ENCODE measurements at places on chromosomes 4 and X. TPM values are rescaled to one million over a fixed set of nuclear protein-coding genes. Genes with fewer than 3 reads are reported as not detected.

Gene ASB9
- not detected for total RNA-seq

Gene TBC1D8B
- total RNA-seq = 17.3 TPM

Gene IL2
- total RNA-seq = not detected

Gene SLC16A2
- 28.5 TPM for total RNA-seq

Gene AFM
- total RNA-seq = not detected

Gene GLUD2
- total RNA-seq = 1.4 TPM

DNA sequence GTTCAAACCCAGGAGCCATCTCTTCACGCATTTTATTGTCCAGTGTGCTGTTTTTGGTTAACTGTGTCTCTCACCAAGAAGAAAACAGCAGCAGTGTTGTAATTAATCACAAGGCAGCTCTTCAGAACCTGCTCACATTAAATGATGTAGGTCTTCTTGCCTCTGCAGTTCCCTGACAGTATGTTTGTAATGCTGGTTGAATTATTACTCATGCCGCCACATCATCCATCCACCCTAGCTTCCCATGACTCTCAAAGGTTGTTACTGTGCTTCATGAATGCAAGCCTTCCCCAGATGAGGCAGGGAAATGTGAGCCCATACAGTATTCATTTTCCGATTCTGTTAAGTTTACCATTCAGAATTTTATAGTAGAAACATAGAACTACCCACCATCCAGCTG, 17.4 kb downstream of the TLR10 start:
- DNase-seq = peak; percentile 16

- DNase-seq = peak; percentile 49
These were observed 22.0 kb downstream of the DYNLT3 start for GRCh38 chrX:37825215-37825842.

DNA sequence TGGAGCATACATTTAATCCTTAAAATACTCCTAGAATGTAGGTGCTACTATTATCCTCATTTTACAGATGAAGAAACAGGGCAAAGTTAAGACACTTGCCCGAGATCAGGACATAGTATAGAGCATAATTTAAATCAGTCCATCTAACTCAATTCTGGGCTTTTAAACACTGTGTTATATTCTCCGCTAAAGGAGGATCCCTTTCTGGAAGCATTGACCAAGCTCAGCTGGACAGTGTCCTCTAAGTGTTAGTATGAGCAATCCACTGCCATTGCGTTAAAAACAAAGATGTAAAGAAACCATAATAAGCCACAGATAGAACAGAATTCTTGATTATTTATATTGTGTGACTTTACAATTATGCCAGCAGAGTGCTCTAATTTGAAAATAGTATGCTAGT, 207.0 kb downstream of the ARHGAP24 start:
- no peak for DNase-seq

GRCh38 chr4:2842687-2843262, 869 bp upstream of the ADD1 start:
- DNase-seq = no peak

DNA sequence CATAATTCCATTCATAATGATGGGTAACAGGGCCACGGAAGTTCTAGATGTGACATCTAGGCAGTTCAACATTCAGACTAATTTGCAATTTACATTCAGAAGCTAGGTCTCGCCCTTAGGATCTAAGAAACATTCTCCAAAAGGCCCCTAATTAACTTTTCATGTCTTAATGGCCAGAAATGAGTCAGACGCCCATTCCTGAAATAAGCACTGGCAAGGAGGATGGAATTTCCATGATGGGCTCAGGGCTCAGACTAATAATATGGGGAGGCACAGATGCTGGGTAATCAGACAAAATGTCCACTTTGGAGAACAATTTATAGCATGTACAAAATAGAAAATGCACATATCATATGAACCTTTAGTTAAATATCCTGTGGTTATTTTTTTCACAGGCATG, 102.8 kb upstream of the RPS6KA3 start:
- no peak for DNase-seq

- peak; percentile 30 for DNase-seq
These were observed 33.5 kb downstream of the TAF7L start for GRCh38 chrX:101257448-101258258.

DNA sequence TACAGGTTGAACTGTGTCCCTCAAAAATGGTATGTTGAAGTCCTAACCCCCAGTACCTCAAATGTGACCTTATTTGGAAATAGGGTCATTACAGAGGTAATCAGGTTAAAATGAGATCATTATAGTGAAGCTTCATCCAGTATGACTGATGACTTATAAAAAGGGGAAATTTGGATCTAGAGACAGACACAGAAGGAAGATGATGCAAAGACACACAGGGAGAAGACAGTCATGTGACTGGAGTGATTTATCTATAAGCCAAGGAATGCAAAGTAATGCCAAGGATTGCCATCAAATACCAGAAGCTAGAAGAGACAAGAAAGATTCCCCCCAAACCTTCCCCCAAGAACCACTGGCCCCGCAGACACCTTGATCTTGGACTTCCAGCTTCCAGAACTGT, 155.2 kb downstream of the RBMX2 start:
- DNase-seq = no peak

- DNase-seq = peak; percentile 87
These were observed 58.1 kb upstream of the PARM1 start for GRCh38 chr4:74874753-74875367.

DNA sequence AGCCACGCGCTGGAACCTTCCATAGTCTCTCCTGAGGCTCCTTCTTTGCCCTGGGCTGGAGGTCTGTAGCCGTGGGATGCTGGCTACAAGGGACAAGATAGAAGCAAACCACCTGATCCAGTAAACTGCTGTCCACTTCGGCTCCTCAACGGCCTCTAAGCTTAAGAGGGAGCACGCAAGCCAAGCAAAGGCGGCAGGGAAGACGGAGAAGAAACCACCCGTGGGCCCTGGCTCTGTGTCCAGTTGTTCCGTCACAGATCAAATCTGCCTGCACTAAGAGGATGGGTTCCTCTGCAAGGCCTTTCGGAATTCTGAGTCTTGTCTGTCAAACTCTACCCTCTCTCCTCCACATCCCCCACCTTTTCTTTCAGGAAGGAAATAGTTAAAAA, 401 bp upstream of the EDNRA start:
- no peak for DNase-seq

- peak; percentile 37 for DNase-seq
These were observed 18.9 kb downstream of the TMPRSS11E start for GRCh38 chr4:68466185-68466584.

DNA sequence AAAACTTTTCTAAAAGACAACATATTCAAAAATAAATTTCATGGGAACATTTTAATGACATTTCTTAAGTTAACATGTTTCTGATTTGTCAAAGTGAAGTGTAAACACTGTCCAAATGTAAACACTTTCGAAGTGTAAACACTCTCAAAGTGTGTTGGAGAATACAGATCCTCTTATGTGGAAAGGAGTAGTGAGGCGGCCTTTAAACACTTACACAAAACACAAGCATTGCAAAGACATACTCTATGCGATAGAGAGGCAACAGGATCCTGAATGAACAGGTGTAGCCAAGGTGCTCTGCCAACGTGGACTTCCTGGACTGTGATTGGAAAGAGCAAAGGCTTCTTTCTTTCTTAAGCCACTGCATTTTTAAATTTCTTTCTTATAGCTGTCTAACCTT, 62.7 kb upstream of the PGM2 start:
- DNase-seq = no peak

DNA sequence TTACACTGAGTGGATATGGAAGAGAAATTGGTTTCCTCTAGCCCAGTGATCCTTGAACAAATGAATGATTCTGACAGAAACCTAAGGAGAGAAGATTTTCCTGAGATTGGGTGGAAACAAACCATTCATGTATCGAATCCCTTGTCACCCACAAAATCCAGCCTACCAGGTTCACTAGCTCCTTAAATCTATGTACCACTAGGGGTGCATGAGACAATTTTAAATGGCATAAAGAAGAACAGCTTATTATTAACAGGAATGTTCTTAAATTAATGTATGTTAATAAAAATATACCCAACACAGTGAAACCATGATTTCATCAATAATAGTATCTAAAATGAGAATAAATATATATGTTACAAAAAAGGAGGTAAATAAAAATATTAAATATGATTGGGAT, 118.4 kb upstream of the LNX1 start:
- DNase-seq = no peak

DNA sequence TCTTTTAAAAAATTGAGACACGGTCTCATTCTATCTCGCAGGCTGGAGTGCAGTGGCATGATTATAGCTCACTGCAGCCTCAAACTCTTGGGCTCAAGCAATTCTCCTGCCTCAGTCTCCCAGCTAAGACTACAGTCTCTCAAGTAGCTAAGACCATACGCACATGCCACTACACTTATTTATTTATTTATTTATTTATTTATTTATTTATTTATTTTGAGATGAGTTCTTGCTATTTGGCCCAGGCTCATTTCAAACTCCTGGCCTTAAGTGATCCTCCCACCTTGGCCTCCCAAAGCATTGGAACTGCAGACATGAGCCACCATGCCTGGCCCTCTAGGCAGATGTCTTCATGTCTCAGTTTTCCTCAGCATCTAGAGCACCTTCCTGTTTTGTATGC, 482.2 kb downstream of the CFAP47 start:
- DNase-seq = no peak

- peak; percentile 86 for DNase-seq
These were observed 41.4 kb downstream of the SRPX2 start for GRCh38 chrX:100685284-100685996.
